ENCODE measurements at places on chromosomes 1 and 21.

GRCh38 chr1:243730487-243731150, 119.4 kb downstream of the AKT3 start:
- DNase-seq, result no peak

DNA sequence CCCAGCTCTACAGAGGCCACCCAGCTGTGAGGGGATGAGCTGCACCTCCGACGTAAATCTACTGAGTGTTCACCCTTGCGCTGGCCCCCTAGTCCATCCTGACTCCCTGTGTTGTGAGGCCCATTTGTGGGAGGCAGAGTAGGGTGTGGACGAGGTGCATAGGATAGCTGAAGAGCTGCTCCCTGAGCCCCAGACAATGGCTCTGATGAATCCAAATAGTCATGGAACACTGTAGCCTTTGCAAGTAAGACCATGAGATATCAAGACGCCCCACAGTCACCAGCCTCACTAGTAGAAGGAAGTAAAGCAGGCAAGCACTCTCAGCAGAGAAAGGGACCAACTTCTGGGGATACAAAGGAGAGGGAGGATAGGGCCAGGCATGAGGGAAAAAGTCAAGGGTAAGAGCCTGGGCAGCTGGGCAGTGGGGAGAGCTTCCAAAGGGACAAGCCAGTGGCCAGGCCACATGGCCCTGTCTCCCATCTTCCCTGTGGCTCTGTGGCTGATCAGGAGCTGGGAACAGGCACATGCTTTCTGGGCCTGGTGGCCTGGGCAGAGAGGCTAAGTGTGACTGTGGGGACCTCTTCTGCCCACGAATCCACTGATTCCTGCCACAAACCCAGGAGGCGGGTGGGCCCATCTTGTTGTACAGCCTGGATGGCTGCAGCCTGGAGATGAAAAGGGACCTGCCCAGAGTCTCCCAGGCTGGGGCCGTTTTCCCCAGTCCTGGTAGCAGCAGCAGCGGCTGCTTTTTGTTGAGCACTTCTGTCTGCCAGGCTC, 55.5 kb upstream of the EPS8L3 start:
- DNase-seq, result no peak

DNA sequence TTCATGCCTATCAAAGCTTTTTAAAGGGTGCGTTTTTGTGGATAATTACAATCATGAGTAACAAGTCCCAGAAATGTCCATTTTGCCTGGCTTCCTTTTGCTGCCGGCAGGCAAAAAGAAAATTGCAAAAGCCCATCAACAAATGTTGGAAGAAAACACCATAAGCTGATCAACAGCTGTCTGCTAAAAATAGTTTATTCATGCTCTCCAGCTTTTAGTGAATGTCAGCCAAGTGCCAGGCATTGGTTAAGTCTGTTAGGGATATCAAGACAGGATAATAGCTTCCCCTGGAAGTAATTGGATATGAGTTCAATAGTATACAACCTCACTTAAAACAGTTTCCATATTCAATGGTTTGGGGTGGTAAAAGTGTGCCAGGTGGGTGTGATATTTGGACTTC, 13.6 kb upstream of the AGMAT start:
- no peak for DNase-seq

- no peak for DNase-seq
These were observed 99.4 kb downstream of the TNR start for GRCh38 chr1:175644018-175644417.
